ENCODE measurements at places on chromosomes 12 and 14. TPM values are rescaled to one million over a fixed set of nuclear protein-coding genes. Genes with fewer than 3 reads are reported as not detected.
A peak's percentile ranks its signal among the peaks of the same experiment; 100 is the strongest.

DNA sequence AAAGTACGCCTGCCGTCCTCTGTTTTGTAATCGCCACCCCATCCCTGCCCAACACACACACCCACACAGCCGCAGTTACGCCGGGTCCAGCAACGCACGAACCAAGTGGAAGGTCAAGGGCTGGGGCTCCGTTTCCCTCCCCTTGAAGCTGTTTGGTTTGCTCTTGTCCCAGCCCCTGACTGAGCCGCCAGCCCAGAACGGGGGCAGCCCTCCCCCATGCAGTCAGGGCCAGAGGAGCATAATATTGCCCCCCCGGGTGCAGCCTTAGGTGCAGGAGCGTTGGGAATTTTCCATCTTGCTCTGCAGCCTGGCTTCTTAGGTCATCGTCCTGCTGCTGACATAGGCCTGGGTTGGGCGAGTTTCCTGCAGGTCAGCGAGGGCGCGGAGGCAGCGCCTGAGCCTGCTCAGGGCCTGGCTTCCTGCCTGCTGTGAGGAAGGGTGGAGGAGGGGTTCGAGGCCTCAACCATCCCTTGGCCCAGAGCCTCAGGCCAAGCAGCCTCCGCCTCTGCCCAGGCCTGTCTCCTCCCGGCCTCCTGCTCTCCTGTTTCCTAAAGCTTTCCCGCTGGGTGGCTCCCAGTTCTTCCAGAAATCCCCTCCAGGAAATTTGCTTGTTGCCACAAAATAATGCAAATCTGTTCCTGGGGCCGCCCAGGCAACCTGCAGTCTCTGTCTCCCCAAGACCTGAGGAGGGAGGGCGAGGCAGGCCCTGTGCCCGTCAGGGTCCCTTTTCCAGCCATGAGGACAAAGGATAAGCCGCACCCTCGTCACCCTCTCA is 44.5 kb downstream of the PSMA6 start:
- no peak for DNase-seq
- no peak overlapping the region for H3K4me3 ChIP-seq
- no peaks in the 10 kb centered on the region for H3K36me3 ChIP-seq
- H3K4me1 ChIP-seq: peaks cover 8% of the 10 kb centered on the region
- H3K27me3 ChIP-seq: no peaks in the 10 kb centered on the region

DNA sequence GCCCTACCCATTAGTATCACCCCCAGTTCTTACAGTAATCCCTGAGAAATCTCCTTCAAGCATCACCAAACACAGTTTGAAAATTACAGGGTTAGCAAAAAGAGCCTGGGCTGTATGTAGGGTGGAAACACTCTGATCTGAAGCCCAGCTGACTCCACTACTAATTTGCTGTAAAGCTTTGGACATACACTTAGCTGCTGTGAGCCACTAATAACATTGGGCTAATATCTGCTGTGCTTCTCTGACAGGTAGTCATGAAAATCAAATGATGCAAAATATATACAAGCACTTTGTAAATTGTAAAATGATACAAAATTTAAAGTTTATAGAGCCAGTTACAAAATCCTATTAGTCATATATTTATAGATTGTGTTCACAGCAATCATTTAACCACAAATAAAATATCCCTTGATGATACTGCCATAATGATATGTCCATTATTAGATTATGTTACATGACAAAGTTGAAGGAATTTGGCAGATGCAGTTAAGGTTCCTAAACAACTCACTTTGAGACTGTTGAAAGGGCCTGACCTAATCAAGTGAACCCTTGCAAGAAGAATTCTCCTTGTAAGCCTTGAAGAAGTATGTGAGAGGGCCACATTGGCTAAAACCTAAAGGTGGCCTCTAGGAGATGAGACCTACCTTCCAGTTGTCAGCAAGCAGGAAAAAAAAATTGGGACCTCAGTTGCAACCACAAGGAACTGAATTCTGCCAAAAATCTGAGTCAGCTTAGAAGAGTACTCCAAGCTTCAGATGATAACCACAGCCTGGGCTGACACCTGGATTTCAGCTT is 19.0 kb downstream of the TWF1 start:
- no peaks in the 10 kb centered on the region for H3K4me1 ChIP-seq
- no peak for DNase-seq
- no peaks in the 10 kb centered on the region for H3K27me3 ChIP-seq
- H3K27ac ChIP-seq: no peak overlapping the region

DNA sequence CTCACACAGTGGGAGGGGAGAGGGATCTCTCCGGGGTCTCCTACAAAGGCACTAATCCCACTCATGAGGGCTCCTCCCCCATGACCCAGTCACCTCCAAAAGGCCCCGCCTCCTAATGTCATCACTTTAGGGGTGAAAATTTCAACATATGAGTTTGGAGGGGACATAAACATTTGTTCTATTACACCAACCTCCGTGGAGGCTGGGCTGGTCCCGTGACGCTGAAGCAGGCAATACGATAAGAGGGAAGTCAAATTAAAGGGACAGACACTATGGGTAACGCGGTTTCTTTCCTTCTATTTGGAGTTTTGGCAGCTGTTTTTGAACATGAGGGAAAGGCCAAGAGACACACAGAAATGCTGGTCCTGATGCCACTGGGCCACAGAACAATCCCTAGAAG is 175.7 kb upstream of the VASH1 start:
- H3K36me3 ChIP-seq: no peaks in the 10 kb centered on the region

DNA sequence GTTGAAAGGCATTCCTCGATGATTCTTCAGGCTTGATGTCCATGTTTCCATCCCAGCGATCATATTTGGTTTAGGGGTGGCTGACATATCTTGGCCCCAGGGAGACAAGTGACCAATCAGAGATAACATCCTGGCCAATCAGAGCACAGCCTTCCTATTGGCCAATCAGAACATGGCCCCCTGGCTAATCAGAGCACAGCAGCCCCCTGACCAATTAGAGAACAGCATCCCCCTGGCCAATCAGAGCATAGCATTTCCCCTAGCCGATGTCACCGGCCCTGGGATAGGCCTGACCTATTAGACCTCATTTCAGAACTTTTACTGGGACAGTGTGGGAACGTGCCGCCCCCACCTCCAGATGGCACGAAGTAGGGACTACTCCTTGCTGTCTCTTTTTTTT is 182.2 kb downstream of the AACS start:
- no peak overlapping the region for H3K4me3 ChIP-seq
- peaks cover 6% of the 10 kb centered on the region for H3K4me1 ChIP-seq
- no peak overlapping the region for H3K27ac ChIP-seq
- peak; percentile 17 for DNase-seq

- no peak overlapping the region for H3K4me3 ChIP-seq
- H3K27ac ChIP-seq: no peak overlapping the region
- no peaks in the 10 kb centered on the region for H3K36me3 ChIP-seq
- DNase-seq: no peak
Observed at GRCh38 chr14:101542391-101542790, 18.9 kb upstream of the DIO3 start.

- H3K4me1 ChIP-seq: peaks cover 4% of the 10 kb centered on the region
- no peaks in the 10 kb centered on the region for H3K36me3 ChIP-seq
- DNase-seq: no peak
- H3K4me3 ChIP-seq: no peak overlapping the region
- no peaks in the 10 kb centered on the region for H3K27me3 ChIP-seq
- no peak overlapping the region for H3K27ac ChIP-seq
Observed at GRCh38 chr12:110590806-110591326, 7.7 kb upstream of the PPTC7 start.

DNA sequence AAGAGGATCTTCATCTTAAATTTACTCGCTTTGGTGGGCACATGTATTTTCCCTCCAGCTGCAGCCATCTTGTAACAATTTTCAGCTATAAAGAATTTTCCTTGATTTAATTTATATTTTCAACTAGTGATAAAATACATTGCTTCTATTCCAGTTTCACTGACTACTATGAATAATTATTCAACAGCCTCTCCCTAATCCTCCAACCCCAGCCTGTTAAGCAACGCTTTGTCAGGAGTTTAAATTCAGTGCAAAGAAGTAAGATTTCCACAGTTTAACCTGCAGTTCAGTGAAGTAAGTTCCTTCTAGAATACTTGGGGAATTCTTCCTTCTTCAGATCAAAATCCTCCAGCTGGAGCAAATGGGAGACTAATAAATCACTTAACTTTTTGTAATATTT is 180.2 kb downstream of the MSRB3 start:
- H3K27ac ChIP-seq: no peak overlapping the region
- H3K4me1 ChIP-seq: no peaks in the 10 kb centered on the region
- no peak for DNase-seq
- H3K4me3 ChIP-seq: no peak overlapping the region
- no peaks in the 10 kb centered on the region for H3K36me3 ChIP-seq

GRCh38 chr12:18716236-18716635 is 21.6 kb downstream of the PLCZ1 start:
- H3K4me1 ChIP-seq: no peaks in the 10 kb centered on the region
- H3K27ac ChIP-seq: no peak overlapping the region
- no peak for DNase-seq
- no peak overlapping the region for H3K4me3 ChIP-seq

DNA sequence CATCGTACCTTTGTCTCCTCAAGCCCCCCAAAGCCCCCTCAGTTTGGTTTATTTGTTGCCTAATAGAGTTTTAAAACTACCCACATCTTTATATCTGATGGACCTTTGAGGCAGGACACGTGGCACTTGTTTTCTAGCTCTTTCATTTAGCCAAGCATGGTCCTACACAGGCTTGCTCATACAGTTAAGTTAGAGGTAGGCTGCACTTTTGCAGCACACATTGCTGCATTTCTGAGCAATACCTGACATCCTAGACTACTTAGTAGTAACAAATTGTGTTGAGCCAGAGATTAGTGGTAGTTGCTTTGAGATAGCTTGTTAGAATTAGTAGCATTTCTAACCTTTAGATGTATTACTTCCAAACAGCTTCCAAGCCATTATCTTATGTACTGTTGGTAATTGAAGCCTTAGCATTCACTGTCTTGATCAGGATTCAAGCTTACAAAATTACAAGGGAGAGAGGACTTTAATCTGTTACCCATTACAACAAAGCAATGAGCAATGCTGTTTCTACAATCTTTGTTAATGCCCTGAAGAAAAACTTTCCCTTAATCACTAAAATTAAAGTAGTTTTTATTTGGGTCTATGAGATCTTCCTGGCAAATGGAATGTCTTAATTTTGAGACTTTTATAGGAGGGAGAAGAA is 96.6 kb downstream of the WNK1 start:
- no peak overlapping the region for H3K4me3 ChIP-seq
- H3K27ac ChIP-seq: no peak overlapping the region
- no peaks in the 10 kb centered on the region for H3K36me3 ChIP-seq
- no peak for DNase-seq

DNA sequence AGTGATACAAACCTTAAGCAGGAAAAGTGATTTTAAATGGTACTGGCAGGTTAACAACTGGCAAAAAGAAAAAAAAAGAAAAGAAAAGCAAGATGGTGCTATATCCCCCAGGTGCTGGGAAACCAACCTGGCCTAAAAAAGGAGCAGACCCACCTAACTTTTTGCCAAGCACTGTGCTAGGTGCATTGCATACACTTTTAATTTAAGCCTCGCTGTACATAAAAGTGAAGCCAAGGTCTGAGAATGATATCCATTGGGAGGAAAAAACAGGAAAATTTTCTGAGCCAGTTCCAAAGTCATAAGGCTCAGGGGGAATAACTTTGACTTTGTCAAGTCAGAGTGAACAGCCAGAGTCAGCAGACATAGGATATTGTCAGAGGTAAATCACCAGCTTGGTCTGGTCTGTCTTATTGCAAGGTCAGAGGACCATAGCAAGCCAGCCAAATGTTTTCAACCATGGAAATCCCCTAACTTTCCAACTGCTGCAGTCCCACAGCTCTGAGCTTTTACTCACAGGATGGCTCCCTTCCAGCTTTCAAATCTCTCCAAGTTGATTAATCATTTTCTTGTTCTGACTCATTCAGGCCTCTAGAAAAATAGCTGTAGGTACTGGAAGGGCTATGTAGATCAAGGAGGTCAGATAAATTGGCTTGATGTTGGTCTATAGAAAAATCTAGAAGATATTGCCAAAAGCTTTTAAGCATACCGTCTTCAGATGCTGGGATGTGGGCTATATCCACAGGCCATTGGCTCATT is 412.9 kb downstream of the RAD51B start:
- peaks cover 12% of the 10 kb centered on the region for H3K4me1 ChIP-seq
- DNase-seq: peak; percentile 60
- no peak overlapping the region for H3K27ac ChIP-seq
- H3K36me3 ChIP-seq: no peaks in the 10 kb centered on the region
- H3K27me3 ChIP-seq: no peaks in the 10 kb centered on the region
- H3K4me3 ChIP-seq: no peak overlapping the region

GRCh38 chr12:82514880-82515279 is 156.6 kb downstream of the METTL25 start:
- DNase-seq: no peak
- H3K36me3 ChIP-seq: no peaks in the 10 kb centered on the region
- no peaks in the 10 kb centered on the region for H3K4me1 ChIP-seq
- H3K27me3 ChIP-seq: no peaks in the 10 kb centered on the region

DNA sequence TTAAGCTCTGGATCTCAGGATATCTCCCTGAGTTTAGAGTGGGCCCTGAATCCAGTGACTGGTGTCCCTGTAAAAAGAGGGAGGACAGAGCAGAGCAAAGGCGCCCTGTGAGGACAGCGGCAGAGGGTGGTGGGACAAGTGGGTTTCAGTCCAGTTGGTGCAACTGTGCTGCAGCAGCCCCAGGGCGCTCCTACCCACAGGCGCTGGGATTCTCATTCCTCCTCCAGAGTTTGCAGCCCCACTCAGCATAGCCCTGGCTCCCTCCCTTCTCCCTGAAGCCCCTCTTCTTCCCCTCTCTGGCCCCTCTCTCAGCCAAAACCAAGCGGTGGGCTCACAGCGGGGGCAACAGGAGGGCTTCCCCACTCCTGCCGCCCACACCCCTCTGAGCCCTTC is 1.6 kb downstream of the TMEM179 start:
- no peaks in the 10 kb centered on the region for H3K4me1 ChIP-seq
- peaks cover 48% of the 10 kb centered on the region for H3K27me3 ChIP-seq
- no peaks in the 10 kb centered on the region for H3K36me3 ChIP-seq
- DNase-seq: no peak
- H3K4me3 ChIP-seq: no peak overlapping the region
- no peak overlapping the region for H3K27ac ChIP-seq

- H3K4me3 ChIP-seq: no peak overlapping the region
- no peaks in the 10 kb centered on the region for H3K36me3 ChIP-seq
- H3K27ac ChIP-seq: no peak overlapping the region
- DNase-seq: peak; percentile 64
- H3K4me1 ChIP-seq: no peaks in the 10 kb centered on the region
- no peaks in the 10 kb centered on the region for H3K27me3 ChIP-seq
Observed at GRCh38 chr12:29073631-29074239, 75.3 kb upstream of the FAR2 start.

- no peak overlapping the region for H3K27ac ChIP-seq
- H3K36me3 ChIP-seq: no peaks in the 10 kb centered on the region
- peaks cover 7% of the 10 kb centered on the region for H3K4me1 ChIP-seq
- peak; percentile 59 for DNase-seq
- H3K4me3 ChIP-seq: no peak overlapping the region
Observed at GRCh38 chr14:105330491-105330895, 15.9 kb downstream of the PACS2 start.

Gene SOX5
- total RNA-seq: 16.5 TPM

Gene FAM186B
- total RNA-seq: 0.19 TPM

Gene PPM1H
- total RNA-seq: 0.35 TPM

Gene ARMH4
- total RNA-seq: 14.2 TPM

Gene ADAM20
- total RNA-seq: 0.48 TPM
